ENCODE measurements at places on chromosomes 2 and 18.

DNA sequence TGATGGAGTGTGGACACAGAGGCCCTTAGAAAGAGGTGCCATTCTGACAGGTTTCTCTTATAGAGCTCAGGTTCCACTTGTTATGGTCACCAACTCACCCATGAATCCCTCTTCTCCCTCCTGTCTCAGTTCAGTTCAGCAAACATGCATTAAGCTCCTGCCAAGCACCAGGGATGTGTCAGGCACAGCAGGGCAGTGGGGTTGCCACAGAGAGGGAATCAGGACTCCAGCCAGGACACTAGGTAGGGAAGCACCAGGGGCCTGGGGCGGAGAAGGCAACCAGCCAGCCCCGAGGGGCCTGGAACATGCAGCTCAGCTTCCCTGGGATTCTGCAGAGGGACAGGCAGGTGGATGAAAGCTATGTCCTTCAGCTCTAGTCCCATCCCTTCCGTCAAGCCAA, 44.6 kb downstream of the TOGARAM2 start:
- no peak for DNase-seq

DNA sequence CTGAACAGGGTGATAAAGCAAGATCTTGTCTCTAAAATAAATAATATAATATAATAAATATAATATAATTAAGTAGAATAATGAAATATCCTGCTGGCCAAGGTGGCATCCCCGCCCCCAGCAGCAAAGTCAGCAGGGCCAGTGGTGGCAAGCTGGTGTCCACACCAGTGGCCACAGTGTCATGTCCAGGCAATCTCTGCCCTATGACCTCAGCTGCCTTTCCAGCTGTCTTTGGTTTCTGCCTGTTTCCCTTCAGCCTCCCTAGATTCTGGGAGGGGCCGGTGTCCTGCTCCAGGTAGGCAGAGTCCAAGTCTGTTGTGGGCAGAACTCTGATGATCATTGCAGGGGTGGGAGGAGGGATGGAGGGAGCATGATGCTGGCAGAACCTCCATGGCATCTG, 16.2 kb upstream of the STEAP3 start:
- no peak for DNase-seq

- DNase-seq: no peak
Measured at GRCh38 chr2:149724091-149724490, 136.5 kb upstream of the MMADHC start.

DNA sequence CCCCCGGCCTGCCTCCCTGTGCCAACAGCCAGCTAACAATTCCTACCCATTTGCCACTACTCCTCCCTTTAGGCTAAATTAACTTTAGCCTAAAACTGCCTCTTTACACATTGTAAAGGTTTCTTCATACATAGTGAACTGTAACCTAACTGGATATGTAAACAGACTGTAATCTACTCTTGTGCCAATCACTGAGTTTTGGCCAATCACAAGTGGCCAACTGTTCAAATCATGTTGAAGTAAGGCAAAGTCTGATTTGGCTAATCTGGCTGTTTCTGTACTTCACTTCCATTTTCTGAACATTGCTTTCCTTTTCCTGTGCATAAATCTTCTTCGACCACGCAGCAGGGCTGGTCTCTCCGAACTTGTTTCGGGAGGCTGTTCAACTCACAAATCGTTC, 103.6 kb upstream of the LYPD6 start:
- no peak for DNase-seq

DNA sequence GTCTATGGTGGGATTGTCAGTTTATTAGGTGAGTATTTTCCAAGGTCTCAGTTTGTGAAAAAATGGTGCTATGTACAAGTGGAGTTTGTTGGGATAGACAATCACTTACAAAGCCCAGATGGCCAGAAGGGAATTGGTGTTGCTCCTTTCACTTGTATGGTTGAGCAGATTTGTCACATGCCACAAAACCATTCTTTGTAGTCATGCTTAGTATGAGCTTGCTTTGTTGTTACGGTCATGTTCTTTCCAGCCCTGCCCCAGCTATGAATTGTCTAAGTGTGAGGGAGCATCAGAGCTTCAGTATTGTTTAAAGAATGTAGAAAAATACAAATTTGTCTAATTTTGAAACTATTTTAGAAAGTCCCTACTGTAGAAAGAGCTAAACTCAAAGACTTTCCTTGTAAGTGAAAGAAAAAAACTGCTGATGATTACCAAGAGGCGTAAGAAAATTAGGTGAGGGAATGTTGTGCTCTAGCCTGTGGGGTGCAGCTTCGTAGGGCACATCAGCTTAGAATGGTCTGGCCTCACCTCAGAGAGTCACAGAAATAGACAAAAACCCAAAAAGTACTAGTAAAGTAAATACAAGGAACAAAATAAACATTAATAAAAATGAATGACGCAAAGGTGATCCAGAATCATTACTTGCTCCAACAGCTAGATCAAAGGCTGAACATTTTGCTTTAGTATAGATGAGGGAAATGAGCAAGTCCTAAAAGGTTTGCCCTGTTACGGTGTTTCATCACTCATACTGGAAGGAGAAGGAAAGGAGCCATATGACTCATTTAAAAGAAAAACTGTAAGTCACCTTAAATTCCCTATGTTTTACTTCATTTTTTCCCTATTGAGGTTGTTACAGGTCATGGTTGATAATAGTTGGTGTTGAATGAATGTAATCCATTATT, 9.2 kb downstream of the TGIF1 start:
- peak; percentile 64 for DNase-seq

DNA sequence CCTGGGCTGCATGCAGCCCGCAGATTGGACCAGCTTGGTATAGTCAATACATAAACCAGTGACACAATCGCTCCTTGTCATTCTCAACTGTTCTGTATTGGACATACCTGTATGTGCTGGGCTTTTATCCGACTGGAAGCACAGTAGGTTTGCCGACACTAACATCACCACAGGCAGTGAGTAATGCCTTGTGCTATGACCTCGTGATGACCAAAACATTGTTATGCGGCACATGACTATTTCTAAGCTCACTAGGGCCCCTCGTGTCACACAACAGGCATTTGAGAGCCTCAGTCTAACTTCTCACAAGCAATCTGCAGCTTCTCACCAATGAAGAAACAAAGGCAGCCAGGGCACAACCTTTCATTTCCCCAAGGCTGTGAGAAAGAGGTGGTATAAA, 320.8 kb downstream of the AFF3 start:
- peak; percentile 67 for DNase-seq

GRCh38 chr2:53535234-53535840, 232.3 kb upstream of the CHAC2 start:
- no peak for DNase-seq

DNA sequence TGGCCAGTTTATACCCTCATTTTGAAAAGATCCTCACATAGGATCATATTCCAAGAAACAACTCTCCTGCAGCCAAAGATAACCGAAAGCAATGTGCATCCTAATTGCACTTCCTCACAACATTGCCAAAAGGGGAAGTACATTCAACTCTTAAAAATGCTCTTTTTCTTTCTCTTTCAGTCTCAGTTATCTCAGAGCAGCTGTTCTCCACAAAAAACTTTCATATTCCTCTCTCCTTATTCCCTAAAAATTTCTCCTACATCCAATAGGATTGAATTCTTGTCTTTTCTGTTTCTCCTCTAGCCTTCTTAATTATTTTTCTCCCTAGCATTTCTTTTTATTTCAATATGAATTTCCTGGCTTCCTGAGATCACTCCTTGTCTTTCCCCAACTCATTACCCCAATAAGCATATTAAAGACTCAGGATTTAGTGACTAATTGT, 7.4 kb upstream of the VRK2 start:
- DNase-seq: peak; percentile 51

- no peak for DNase-seq
Measured at GRCh38 chr2:67799886-67800285, 262.9 kb downstream of the C1D start.

DNA sequence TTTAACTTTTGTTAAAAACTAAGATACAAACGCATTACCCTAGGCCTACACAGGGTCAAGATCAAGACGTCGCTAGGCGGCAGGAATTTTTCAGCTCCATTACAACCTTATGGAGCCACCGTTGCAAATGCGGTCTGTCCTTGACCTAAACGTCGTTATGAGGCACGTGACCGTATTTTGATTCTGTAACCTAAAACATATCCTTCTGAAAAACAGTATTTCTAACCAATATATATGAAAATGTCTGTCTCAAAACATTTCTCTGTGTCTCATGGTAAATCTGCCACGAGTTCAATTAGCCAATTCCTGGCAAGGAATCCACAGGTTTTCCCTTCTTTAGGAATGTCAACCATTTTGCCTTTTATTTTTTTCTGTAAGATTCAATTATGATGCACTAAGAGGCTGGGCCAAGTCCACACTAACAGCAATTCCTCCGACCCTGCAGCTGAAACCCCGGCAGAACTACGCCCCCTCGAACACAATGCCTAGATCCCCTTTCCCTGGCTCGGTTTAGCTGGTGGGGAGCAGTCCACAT, 1.7 kb downstream of the RTN4 start:
- peak; percentile 45 for DNase-seq
